ENCODE measurements at places on chromosomes 4 and X.

DNA sequence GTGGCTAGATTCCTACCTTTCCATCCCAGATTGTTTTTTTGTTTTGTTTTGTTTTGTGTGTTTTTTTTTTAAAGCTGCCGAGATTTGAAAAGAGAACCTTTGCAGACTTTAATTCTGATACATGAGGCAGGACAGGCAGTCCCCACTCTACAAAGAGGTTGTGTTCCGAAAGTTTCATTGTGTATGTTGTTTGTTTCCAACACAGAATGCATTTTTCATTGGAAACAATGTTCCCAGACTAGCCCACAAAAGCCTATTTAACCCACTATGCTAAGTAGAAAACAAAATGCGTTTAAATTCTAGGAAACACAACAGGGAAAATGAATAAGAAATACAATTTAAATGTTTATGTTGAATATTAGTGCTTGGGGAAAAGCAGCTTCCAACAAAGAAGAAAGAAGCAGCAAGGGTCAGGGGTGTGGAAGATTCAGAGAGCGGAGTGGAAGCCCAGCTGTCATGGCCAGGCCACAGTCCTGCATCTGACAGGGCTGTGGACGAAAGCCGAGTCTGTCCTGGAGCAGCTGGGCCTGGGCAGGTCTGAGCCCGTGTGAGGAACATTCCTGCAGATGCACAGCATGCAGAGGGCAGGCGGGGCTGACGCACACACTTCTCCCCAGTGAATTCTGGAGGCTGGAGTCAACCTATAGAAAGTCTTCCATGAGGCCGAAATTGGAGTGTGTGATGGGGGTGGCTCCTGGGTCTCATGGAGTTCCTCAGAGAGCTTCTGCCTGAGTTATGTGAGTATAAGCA lies 12.4 kb upstream of the SETD7 start:
- no peak for DNase-seq

DNA sequence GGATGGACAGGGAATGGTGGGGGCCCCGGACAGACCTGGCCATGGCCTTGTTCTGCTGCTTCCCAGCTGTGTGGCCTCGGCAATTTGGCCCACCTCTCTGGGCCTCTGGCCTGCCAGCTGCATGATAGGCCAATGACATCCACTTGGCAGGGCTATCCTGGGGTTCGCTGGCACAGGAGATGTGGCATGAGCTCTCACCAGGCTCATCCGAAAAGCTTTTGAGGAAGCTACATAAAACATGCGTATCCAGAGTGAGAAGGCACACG lies 18.1 kb downstream of the SH3TC1 start:
- no peak for DNase-seq

DNA sequence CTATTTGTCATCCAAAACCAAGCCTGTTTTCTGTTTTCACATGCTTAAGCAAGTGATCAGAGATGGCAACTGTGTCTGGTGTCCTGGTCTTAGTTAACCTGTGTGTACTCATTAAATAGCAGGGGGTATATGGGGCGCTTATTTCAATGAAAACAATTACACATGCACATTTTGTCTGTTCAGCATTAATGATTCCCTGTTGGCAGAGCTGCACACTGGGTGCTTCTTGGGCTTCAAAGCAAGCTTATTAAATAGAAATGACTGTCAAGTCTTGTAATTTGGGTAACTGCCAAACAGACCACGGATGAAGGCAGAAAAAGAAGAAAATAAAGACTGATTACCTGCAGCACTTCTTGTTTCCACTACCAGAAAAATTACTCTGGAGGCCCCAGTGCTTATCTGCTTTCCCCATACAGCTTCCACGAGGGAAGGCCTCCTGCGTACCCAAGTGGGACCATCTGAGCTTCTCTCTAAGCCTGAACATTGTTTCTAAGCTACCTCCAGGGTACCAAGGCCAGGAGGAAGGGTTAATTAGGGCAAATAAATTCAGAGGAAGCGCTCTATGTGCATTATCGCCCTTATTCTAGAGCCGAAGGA lies 107.2 kb upstream of the TBL1X start:
- DNase-seq, result no peak

DNA sequence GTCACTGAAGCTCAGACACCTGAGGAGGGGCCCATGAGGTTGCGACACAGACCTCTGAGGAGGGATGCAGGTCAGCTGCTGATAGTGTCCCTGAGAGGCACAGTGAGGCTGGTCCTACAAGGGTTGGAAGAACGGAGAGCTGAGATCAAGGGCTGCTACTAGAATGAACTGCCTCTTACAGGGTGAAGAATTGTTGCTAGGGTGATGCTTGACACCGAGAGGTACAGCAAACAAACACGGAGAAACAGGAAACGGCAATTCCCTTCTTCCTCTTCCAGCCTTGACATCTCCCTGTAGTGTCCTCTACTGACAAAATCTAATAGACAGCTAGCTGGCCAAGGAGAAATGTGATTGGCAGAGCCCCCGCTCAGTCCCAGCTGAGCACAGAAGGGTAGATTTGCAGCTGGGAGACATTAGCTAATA lies 11.8 kb upstream of the HPGDS start:
- DNase-seq, result peak; percentile 7

GRCh38 chr4:11021333-11021732 lies 336.8 kb upstream of the CLNK start:
- DNase-seq, result no peak

DNA sequence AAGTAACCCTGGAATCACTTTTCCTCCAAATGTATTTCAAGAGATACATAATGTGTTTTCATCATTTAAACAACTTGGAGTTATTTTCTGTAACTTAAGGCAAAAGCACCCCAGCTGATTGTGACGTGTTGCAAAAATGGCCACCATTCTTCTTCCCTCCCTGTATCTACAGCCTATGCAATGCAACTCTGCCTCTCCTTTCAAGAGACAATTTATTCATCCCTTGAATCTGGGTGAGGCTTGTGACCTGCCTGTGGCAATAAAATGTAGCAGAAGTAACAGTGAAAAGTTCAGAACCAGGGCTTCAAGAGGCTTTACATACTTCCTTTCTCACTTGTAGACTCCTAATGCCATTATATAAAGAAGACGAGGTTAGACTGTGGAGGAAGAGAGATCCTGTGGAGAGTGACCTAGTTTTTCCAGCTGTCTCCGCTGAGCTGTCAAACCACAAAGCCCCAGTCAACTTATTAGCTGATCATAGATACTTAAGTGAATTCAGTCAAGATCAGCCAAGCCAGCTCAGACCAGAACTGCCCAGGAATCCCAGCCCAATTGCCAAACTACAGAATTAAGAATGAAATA lies 81.0 kb upstream of the KLF3 start:
- no peak for DNase-seq

DNA sequence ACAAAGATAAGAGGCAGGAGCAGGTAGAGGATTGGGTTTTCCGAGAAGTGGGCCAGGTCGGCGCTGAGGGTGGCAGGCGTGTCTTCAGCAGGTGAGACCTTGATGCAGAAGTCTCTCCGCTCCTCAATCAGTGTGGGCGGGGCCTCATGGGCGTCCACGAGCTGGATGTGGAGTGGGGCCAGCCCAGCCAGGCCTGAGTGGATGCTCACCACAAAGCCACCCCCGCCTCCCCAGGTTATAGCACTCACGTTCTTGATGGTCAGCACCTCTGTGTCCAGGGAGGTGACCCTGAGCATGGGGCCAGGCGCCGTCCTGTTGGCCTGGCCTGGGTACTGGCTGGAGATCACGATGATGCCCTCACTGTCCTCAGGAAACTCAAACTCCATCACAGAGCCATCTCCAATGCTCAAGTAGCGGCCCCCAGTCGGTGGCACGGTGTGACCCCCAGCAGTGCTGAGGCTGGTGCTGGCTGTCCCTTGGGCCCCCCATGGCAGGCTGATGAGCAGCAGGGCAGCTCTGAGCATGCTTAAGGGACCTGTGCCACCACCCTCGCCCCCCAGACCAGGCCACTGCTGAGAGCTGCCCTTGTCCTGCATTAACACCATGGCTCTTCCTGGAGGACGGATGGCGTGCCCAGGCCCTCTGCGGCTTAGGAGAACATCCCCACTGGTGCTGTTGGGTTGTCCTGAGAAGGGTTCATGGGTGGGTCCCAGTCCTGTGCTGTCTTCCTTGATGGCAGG lies 1.9 kb downstream of the SLC10A3 start:
- DNase-seq, result no peak

DNA sequence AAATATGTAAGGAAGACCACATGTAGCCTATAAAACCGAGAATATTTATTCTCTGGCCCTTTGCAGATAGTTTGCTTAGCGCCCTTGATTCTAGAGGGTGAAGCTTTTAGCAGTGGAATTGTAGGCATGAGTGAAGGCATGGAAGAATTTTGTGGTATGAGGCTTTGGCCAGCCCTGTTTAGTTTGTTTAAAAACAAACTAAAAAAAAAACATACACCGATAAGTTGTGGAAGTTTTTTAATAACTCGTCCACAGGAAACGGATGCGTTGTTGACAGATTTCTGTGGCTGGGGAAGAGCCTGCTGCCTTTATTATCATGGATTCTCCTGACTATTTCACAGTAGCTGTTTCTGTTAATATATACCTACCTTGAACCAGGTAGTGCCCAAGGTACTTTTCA lies 194.7 kb upstream of the LNX1 start:
- DNase-seq, result no peak

GRCh38 chrX:101210630-101211029 lies 9.0 kb upstream of the DRP2 start:
- DNase-seq, result no peak

DNA sequence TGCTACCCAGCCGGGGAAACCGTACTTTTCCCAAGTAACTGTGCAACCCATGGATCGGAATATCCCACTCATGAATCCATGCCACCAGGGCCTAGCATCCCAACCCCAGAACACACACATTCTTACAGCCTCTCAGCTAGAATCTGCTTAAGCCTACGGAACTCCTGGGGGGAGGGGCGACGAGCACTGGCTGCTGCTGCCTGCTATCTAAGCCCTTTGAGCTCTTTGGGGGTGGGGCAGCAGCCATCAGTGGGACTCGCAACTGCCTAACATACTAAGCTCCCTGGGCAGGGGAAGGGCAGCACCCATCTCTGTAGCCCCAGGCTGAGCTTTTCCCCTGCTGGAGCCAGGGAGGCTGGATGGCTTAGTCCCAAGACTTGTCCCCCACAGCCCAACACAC lies 28.6 kb downstream of the NUDT10 start:
- DNase-seq, result no peak

DNA sequence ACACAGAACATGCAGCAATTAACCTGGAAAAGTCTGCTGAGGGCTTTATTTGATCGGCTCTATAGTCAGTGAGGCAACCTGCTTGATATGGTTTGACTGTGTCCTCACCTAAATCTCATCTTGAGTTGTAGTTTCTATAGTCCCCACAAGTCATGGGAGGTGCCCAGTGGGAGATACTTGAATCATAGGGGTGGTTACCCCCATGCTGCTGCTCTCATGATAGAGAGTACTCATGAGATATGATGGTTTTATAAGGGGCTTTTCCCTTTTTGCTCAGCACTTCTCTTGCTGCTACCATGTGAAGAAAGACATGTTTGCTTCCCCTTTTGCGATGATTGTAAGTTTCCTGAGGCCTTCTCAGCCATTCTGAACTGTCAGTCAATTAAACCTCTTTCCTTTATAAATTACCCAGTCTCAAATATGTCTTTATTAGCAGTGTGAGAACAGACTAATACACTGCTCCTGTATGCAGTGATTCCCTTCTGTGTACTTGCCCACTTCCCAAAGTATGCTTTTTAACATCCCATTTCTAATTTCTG lies 78.2 kb downstream of the NPFFR2 start:
- no peak for DNase-seq

GRCh38 chr4:86484241-86484640 lies 109.9 kb upstream of the PTPN13 start:
- DNase-seq, result no peak

DNA sequence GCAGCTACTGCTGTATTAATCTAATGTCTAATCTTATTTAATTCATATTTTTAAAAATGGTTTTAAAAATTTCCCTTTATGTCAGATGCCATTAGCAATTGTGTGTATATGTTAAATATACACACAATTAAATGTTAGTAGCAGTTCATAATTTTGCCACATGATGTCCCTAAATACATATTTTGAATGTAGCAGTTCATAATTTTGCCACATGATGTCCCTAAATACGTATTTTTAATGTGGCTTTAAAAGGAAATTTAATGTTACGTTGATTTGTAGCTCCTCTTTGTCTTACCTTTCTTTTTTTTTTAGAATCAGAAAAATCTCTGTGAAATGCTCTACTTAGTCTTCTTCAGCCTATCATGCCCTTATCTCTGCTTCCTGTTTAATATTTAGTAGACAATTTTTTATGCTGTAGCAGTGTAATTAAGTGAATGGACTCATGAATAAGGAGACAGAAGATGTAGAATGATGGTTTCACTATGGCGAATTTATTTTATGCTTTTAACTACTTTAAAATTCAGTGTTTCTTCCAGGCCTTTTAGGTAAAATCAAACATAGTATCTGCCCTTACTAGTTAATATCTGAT lies 26.1 kb downstream of the RBM46 start:
- no peak for DNase-seq

GRCh38 chrX:153885968-153886903 lies at the start of gene L1CAM:
Gene L1CAM (minus strand): TSS chrX:153886173. CDS start chrX:153875836, 10,337 bp downstream.
- no peak for DNase-seq

GRCh38 chrX:153445856-153446635 lies at the start of gene TREX2:
Gene TREX2 (minus strand): TSS chrX:153446056. CDS start chrX:153445430, 626 bp downstream.
- no peak for DNase-seq

- DNase-seq, result no peak
Observed at GRCh38 chr4:23476515-23477090, 413.2 kb downstream of the PPARGC1A start.

GRCh38 chr4:121168446-121169281 lies 4.5 kb upstream of the TNIP3 start:
- DNase-seq, result peak; percentile 75

- no peak for DNase-seq
Observed at GRCh38 chr4:168993714-168994510, 16.1 kb downstream of the CBR4 start.

- DNase-seq, result no peak
Observed at GRCh38 chr4:6449746-6450369, 22.6 kb downstream of the PPP2R2C start.

DNA sequence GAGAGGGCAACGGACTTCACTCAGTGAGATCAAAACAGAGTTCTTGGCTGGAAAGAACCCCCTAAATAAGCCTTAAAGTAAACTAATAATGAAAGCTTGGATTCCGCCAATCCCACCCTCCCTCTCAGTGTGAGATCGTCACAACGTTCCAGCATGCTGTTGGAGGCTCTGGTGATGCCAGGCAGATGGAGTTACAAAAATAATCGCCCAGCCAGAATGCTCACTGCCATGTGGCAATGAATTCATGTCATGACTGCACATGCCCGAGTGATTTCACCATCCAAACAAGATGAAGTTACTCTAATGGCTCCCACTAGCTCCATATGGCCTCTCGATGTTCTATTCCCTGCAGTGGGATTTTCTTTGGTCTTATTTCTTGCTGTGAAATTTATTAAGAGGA lies 248.0 kb downstream of the SPATA18 start:
- no peak for DNase-seq

DNA sequence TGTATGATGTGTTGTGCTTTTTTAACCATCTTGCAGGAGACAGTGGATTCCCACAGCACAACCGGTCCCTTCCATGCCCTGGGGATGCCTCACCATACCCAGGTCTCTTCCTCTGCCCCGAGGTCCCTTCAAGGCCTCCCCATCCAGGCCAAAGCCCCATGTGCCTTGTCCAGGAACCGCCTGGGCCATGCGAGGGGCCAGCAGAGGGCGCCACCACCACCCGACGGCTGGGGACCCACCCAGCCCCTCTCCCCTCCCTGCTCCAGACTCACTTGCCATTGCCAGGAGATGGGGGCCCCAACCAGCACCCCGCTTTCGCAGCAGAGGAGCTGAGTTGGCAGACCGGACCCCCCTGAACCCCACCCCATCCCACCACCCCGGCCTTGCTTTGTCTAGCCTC lies 485.5 kb downstream of the TRAM1L1 start:
- no peak for DNase-seq

- DNase-seq, result peak; percentile 15
Observed at GRCh38 chrX:16022580-16023200, 100.7 kb upstream of the GRPR start.

- no peak for DNase-seq
Observed at GRCh38 chr4:153905231-153905630, 116.3 kb upstream of the SFRP2 start.
